Muscle of arm (tissue), 14 donors: ENCODE measurements at places on chromosomes 5 and 9. TPM values are rescaled to one million over a fixed set of nuclear protein-coding genes. Genes with fewer than 3 reads are reported as not detected.

Gene FSTL4
- 2.0 TPM for polyA plus RNA-seq

- no peak for DNase-seq
These were observed 112.3 kb downstream of the MARCHF3 start for GRCh38 chr5:126917918-126918614.

GRCh38 chr9:135566552-135566951 lies 5.0 kb downstream of the PAEP start:
- no peak for DNase-seq

DNA sequence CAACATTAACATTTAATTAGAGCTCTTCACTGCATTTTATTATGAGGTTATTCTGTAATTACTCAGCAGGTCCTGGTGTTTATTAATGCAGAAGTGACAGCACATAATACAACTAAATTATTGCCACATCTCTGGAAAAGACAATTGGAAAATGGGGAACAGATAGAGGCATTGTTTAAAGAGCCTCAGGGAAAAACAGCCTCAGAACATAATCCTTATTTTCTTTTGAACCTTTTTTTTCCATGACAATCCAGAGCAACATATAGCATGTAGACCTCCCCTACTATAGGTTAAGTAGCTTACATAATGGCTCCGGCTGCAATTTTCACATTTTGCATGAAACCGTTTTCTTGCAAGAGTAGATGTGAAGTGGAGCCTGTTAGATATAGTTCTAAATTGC lies 87.2 kb downstream of the RMI1 start:
- DNase-seq: no peak

- DNase-seq: no peak
These were observed 77.7 kb upstream of the NFIB start for GRCh38 chr9:14391620-14392019.

Gene SHISAL2B
- 0.77 TPM for polyA plus RNA-seq

DNA sequence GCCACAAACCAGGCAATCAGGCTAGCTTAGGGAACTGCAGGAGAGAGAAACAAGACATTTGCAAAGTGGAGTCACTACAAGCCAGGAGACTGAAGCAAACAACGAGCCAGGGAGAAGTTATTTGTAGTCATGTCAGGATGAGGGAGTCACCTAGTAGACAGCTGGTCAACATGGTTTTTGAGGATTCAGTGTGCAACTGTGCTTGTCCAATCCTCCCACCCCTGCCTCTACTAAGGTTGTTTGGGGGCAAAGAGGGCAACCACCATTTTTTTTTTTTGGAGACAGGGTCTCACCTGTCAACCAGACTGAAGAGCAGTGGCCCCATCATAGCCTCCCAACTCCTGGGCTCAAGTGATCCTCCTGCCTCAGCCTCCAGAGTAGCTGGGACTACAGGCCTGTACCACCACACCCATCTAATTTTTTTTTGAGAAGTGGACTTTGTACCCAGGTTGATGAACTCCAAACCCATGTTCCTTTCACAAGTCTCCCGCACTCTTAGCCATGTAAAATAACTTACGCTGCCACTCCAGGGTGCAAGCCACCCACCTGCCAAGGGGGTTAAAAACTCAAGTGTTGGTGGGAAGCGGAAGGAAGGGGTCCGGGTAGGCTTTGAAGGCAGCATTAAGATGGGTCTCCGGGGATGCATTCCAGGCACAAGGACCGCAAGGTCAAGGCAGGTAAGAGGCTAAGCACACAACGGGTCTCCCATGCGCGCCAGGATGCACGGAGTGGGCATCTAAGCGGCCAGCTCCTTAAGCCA lies 995 bp downstream of the RPL35 start:
- DNase-seq: no peak

GRCh38 chr9:76906647-76906975 lies 697 bp upstream of the PRUNE2 start:
- no peak for DNase-seq

- DNase-seq: no peak
These were observed 45.3 kb downstream of the CERT1 start for GRCh38 chr5:75466006-75466716.

Gene PRSS3
- not detected for polyA plus RNA-seq

DNA sequence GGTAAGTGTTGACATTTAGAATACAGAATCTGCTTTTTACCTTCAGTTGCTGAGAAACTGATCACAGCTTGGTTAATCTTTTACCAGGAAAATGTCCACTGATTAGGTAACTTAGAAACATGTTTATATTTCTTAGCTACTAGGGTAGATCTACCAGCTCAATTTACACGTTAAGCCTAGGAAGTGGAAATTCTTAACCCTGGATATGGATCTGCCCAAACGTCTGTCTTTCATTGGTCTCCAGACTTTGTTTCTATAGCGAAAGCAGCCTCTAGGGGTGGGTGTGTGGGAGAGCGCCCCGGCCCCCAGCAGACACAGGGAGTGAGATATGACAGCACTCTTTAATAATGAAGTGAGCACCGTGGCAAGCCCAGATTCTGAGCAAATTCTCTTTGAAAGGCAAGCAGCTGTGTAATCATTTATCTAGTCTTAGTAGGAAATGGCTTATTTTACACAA lies 141.6 kb upstream of the ZNF608 start:
- no peak for DNase-seq
